Activated T-cell treated with anti-CD3 and anti-CD28 coated beads for 48 hours (primary cell): ENCODE measurements at places on chromosomes 5 and 9.

- DNase-seq, result no peak
Measured at GRCh38 chr5:168404365-168404764, 81.9 kb upstream of the RARS1 start.

GRCh38 chr9:35646153-35646532 lies 4.6 kb downstream of the SIT1 start:
- no peak for DNase-seq

DNA sequence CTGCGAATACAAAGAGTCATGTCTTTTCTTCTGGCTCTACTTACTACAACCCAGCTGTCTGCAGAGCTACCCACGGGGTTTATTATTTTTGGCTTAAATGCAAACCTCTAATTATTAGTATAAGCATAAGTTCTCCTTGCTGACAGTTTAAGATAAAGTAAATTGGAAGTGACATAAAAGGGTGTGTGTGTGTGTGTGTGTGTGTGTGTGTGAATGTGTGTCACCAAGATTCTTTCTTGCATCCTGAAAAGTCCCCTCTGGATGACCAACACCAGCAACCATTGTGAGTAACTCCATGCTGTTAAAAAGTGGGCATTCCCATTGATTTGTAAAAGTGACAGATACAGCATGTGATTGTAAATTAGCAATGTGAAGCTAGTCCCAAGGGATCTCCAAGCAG lies 803.8 kb upstream of the ZNF608 start:
- DNase-seq, result no peak

DNA sequence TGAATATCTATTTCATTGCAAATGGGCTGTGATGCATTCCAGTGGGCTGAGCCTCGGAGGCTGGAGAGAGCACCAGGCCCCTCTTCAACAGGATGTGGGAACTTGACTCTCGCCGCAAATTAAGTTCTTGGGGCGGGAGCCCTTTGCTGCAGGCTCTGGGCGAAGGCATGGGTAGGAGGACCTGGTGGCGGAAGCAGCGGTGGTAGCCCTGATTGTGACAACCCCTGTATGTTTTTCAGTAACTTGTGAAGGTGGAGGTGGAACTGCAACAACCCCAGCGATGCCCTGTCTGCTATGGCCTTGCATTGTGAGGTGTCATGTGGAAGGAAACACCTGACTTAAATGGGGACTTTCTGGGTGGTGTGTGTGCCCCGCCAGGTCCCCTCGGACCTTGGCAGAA lies 9.4 kb downstream of the FYB1 start:
- DNase-seq, result peak; percentile 69

GRCh38 chr9:121252104-121252851 lies 15.7 kb upstream of the GSN start:
- DNase-seq, result no peak

- no peak for DNase-seq
Measured at GRCh38 chr5:177511181-177511580, 1.6 kb upstream of the DOK3 start.

DNA sequence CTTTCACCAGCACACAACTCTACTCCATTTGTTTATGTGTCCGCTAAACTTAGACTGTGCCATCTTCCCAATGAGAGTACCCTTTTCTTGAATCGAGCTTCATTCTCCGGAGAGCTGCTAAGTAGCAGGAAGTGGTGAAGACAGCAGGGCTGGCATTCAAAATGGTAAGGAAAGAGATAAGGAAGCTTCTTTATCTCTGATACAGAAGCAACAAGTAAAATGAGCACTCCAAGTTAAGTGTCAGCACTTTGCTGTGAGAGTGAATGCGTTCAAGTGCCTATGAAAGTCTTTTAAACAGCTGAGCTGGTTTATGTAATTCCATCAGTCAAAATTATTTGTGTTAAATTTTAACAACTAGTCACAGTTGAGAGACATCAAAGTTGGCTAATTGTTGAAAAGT lies 386.8 kb upstream of the PTPRD start:
- no peak for DNase-seq

GRCh38 chr5:176676361-176676824 lies 29.1 kb downstream of the TSPAN17 start:
- no peak for DNase-seq

DNA sequence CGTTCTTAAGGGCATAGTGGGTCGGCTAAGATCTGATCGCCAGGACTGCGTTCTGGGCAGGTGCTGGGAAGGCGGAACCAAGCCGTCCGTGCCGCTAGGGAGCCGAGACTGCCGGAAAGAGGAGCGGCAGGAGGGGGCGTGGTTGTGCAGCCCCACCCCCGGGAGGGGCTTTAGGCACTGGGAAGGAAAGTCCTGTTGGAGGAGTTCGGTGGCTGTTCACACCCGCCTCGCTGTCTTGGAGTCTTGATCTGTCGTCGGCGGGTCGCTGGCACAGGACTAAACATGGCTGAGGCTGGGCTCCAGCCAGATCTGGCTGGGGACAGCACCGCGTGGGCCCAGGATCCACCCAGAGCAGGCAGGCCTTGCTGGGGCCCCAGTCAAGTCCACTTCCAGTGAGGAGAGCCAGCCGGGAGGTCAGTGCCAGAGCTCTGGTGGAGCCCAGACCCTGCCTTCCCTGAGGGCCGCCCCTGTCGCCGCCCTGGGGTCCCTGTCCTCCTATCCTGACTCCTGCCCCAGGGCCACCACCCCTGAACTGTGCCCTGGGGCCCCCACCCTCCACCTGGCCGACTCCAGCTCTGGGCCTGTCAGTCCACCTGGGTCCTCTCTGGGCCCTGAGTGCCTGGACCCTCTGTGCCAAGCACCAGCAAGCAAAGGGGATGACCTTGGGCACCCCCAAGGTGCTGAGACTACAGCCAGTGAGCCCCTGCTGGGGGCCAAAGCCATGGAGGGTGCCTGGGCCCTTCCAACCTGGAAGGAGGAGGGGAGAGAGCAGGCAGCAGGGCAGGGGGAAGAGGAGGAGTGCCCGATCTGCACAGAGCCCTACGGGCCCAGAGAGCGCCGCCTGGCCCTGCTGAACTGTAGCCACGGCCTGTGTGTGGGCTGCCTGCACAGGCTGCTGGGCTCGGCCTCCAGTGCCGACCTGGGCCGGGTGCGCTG lies 4.5 kb downstream of the RNF208 start:
- DNase-seq, result no peak

- peak; percentile 28 for DNase-seq
Measured at GRCh38 chr9:129482521-129483414, 138.1 kb downstream of the C9orf50 start.

- DNase-seq, result no peak
Measured at GRCh38 chr9:113678119-113678858, 197.8 kb upstream of the ZNF618 start.

- no peak for DNase-seq
Measured at GRCh38 chr5:90956511-90957097, 398.0 kb downstream of the ADGRV1 start.

DNA sequence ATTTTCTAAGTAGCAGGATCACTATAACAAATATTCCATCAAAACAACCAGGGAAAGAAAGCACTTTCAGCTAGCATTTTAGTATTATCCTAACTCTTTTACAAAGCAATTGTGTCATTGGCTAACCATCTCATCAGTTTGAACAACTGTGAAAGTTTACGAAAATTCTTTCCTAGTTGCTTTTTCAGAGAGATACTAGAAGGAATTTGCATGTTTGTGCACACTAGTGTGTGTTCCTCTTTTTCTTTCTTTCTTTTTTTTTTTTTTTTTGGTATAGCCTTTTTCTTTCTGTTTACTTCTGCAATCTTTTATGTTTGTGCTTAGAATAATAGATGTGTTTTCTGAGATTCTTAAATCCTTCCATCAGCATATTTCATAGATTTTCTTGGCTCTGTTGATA lies 124.7 kb upstream of the SEMA6A start:
- DNase-seq, result no peak
